ENCODE measurements at places on chromosomes 2 and 18. TPM values are rescaled to one million over a fixed set of nuclear protein-coding genes. Genes with fewer than 3 reads are reported as not detected.

SPDYA gene
- total RNA-seq: 1.6 TPM

SLC14A1 gene
- total RNA-seq: 14.8 TPM

SNTG2 gene
- total RNA-seq: 1.6 TPM

MBD2 gene
- 178 TPM for total RNA-seq

DNA sequence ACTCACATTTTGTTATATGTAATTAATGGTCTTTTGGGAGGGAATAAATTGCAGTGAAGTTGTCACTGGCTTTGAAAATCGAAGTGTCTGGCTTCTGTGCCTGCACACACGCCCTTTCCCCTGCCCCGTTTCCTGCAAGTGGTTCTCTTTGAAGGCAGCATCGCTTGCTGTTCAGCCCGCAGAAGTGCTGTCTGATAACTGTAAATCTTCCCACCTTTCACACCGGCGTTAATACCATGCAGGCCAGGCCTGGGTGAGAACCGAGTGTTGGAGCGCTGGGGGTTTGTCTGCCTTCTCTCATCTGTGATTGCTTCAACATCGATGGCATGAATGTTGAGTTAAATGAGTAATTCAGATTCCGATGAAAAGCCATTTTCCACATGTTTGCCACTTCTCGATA, 37.9 kb upstream of the RPL31 start:
- no peak overlapping the region for H3K4me3 ChIP-seq
- no peaks in the 10 kb centered on the region for H3K36me3 ChIP-seq
- H3K4me1 ChIP-seq: no peaks in the 10 kb centered on the region
- no peak overlapping the region for H3K27ac ChIP-seq

DNA sequence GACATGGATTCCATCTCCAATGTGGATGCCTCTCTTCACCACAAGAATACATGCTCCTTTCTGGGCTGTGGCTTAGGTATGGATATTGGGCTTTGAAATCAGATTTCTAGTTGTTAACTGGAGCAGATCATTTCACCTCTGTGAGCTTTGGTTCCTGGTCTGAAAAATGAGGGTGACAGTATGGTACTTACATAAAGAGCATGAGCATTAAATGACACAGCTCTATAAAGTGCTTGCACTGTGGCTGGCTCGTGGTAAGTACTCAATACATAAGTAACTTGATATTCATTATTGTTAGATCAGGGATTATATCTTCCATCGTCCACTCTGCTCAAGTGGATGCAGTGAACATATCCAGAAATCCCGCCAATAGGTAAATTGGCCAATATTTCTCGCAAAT, 33.4 kb downstream of the ARHGAP25 start:
- H3K36me3 ChIP-seq: peaks cover 35% of the 10 kb centered on the region
- peak overlapping the region; percentile 76 for H3K4me3 ChIP-seq
- no peak for DNase-seq
- peak overlapping the region; percentile 100 for H3K27ac ChIP-seq

DNA sequence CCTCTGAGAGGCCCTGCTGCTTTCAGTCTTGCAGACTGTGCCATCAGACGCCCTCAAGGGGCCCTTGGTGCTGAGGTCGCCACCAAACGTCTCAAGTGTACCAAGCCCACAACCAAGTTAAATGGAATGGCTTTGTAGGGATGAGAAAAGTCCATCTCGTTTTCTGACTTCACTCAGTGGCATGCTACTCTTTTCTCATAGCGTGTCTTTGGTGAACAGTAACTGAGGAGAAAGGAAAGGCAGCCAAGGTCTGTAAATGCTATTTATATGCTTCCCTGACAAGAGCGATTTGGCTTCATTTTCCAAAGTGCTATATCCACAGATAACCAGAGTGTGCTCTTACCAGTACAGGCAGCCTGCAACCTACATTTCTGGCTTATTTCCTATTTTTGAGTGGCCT, 123.0 kb downstream of the MTX2 start:
- peaks cover 37% of the 10 kb centered on the region for H3K27me3 ChIP-seq
- H3K4me1 ChIP-seq: no peaks in the 10 kb centered on the region
- H3K4me3 ChIP-seq: no peak overlapping the region
- no peak overlapping the region for H3K27ac ChIP-seq
- DNase-seq: no peak

DNA sequence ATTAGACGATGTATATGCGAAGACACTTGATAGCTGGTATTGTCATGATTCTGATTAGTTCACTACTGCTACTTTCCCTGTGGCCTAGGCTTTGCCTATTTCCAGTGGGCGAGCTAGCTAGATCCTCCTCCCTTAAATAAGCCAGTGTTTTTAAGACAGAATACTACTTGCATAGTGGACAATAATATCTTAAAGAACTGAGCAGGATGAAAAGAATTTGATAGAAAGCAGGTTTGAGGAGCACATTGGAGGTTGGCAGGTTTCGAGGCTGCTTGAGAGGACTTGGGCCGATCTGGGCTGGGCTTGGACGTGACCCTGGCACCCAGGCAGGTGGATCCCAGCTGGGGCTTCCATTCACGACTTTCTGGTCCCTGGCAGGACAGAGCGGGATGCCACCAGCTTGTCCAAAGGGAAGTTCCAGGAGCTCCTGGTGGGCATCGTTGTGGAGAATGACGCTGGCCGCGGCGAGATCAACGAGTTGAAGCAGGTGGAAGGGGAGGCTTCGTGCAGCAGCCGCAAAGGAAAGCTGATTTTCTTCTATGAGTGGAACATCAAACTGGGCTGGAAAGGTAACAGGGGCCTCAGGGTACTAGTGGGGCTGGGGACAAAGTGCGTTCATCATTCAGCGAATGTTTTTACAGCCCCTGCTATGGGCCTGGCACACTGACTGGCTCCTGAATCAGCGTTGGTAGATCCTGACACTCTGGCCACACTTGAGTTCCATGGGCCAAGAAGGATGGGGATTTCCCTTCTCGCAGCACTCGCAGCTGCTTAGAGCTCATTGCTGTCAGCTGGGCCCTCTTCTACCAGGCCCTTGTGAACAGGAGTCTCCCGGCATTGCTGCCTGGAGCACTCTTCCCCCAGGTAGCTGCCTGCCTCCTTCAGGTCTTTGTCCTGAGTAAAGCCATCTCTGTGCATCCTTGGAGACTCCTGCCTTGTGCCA, 16.9 kb downstream of the C2orf74 start:
- peaks cover 41% of the 10 kb centered on the region for H3K36me3 ChIP-seq
- no peak for DNase-seq
- H3K27me3 ChIP-seq: peaks cover 6% of the 10 kb centered on the region
- peaks cover 57% of the 10 kb centered on the region for H3K4me1 ChIP-seq

- DNase-seq: no peak
- no peaks in the 10 kb centered on the region for H3K4me1 ChIP-seq
- H3K4me3 ChIP-seq: no peak overlapping the region
- H3K36me3 ChIP-seq: no peaks in the 10 kb centered on the region
- no peak overlapping the region for H3K27ac ChIP-seq
These were observed 171.2 kb upstream of the SLC14A2 start for GRCh38 chr18:45444040-45444439.

DNA sequence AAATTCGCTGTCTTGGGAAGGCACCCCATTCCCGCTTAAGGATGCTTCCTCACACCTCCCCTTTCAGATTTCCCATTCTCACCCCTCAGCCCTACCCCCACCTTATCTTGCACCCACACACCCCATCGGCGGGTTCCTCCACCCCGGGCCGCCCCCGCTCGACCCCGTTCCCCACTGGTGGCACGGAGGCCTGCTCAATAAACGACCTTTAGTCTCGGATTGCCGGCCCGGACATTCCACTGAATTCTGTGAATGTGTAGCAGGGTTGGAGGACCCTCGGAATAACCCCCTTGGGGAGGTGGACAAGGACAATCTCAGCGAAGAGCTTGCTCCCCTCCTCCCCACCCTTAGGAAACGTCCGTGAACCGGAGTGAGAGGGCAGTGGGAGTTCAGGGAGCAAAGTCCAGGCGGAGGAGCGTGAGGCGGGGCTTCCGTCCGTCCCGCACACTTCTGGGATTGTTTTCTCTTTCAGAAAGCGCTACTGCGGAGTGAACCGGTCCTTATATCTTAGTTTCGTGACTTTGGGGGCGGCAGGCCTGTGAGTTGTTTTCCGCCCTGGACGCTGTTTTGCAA, 2.8 kb upstream of the LBX2 start:
- peaks cover 49% of the 10 kb centered on the region for H3K27me3 ChIP-seq
- H3K4me1 ChIP-seq: peaks cover 59% of the 10 kb centered on the region
- no peak for DNase-seq
- H3K36me3 ChIP-seq: peaks cover 10% of the 10 kb centered on the region

DNA sequence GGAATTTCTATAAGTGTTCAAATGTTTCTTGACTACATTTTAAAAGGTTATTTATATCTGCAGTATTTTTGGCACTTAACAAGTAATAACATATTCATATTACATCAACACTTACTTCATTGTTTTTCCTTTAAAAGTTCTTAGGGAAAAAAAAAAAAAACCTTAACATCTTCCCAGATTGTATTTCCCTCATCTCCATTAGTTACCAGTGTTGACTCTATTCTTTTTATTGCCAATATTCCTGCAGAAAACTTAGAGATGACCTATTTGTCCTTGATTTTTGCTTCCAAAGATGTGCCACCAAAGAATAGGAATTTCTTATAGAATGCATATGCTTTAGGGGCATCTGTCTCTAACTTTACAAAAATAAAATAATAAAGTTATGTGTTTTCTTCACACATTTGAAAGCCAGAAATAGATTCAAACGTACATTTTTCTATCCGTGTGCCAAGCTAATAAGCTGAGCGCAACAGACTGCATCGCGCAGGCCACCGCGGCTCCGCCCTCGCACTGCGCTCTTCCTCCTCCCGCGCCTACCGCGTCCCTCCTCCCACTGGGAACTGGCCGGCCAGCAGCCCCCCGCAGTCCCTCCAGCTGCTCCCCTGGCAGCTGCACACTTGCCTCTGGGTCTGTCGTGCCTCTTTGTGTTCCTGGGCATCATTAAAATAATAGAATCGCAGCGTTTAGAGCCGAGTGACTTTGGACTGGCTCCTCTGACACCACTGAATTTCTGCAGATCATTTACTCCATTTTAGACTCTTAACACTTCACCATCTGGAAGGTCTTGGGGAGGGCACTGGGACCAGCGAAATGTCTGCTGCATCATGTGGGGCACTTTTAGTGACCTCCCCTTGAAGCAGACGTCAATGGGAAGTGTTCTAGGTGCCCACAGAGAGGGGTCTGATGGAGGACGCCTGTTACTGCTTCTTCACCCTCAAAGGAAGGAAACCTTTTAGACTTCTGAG, 21.2 kb upstream of the NAB1 start:
- H3K27ac ChIP-seq: peak overlapping the region; percentile 37
- no peak for DNase-seq
- H3K4me3 ChIP-seq: peak overlapping the region; percentile 78
- H3K36me3 ChIP-seq: peaks cover 3% of the 10 kb centered on the region
- H3K4me1 ChIP-seq: peaks cover 11% of the 10 kb centered on the region

DNA sequence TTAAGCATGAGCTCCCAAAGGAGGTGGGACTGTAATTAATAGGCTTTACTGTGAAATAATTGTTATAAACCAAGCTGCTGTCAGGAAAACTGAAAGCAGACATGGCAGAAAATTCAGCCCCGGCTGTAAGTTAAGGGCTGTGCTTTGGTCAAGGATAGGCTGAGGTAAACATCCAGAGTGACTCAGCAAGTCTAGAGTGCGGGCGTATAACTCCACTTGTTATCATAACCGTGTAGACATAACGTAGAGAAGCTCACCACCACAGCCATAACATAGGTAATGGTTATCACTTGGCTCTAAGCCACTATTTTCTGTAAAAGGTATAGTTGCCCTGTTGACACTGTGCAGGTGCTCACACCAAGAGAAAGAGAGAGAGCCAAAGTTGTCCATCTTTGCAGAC, 316.8 kb downstream of the DCDC2C start:
- no peak overlapping the region for H3K27ac ChIP-seq
- no peaks in the 10 kb centered on the region for H3K36me3 ChIP-seq
- no peak overlapping the region for H3K4me3 ChIP-seq
- no peaks in the 10 kb centered on the region for H3K4me1 ChIP-seq
- H3K27me3 ChIP-seq: no peaks in the 10 kb centered on the region

Data from activated CD8-positive, alpha-beta memory T cell treated with anti-CD3 and anti-CD28 coated beads, Interleukin-2, amount 10 ng/mL, durations not matched to agents 7 days and 5 days (primary cell).